ENCODE measurements at places on chromosomes 2 and 18. TPM values are rescaled to one million over a fixed set of nuclear protein-coding genes. Genes with fewer than 3 reads are reported as not detected.
A peak's percentile ranks its signal among the peaks of the same experiment; 100 is the strongest.

GRCh38 chr18:42113529-42114191 lies 158.6 kb downstream of the PIK3C3 start:
- H3K27ac ChIP-seq: no peak overlapping the region
- peaks cover 2% of the 10 kb centered on the region for H3K27me3 ChIP-seq
- H3K4me3 ChIP-seq: no peak overlapping the region
- no peaks in the 10 kb centered on the region for H3K4me1 ChIP-seq

DNA sequence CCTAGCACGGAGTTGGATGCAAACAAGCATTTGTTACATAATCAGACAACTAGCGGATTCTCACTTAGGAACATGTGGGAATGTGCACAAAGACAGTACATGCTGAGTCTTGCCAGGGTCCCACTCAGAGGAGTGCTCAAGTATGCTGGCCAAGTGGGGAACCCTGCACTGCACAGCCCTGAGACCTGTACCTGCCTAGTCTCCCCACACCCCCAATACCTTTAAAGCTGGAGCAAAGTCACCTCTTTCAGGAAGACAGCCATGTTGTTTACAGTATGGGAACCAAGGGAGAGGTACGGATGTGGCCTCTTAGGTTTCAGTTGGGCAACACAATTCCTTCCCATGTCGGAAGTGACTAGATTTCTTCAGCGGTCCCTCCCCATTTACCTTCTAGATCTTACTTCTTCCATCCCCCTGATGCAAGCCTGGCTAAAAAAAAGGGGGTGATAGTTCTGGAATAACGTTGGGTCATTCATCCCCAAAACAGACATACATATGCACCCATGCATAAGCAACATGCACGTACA lies 10.7 kb downstream of the CXCR1 start:
- DNase-seq: no peak
- H3K36me3 ChIP-seq: no peaks in the 10 kb centered on the region
- H3K4me3 ChIP-seq: no peak overlapping the region
- no peaks in the 10 kb centered on the region for H3K4me1 ChIP-seq

RETSAT gene
- total RNA-seq: 59.1 TPM

DNA sequence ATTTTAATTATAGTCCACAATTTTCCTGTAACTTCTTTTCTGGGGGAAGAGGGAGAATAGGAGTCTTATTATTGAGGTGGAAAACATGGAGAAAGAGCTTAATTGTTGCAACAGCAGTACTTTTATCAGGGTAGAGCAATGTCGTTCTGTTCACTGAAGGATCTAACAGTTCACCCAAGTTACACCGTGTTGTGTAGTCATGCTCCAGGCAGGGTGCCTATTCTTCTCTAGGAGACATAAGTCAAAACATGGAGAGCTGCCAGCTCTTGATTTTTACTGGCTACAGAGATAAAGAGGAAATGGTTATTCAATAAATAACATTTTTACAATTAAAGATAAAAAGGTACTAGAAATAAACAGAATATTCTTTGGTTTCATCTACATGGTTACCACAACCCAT lies 594.3 kb upstream of the NETO1 start:
- no peaks in the 10 kb centered on the region for H3K36me3 ChIP-seq
- no peaks in the 10 kb centered on the region for H3K27me3 ChIP-seq
- no peak overlapping the region for H3K27ac ChIP-seq
- DNase-seq: no peak

DNA sequence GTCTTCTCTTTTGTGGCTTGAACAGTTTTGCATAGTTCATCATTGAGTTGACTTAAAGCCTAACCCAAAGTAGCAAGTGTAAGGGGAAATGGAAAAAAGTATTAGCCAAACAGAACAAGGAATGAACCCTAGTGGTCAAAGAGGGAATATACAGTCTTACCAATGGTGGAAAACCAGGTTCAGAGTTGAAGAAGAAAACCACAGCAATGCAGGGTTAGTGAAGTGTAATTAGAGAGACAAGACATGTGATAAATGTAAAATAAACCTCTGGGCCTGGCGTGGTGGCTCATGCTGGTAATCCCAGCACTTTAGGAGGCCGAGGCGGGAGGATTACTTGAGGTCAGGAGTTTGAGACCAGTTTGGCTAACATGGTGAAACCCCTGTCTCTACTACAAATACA lies 2.4 kb downstream of the TTN start:
- H3K36me3 ChIP-seq: no peaks in the 10 kb centered on the region
- H3K27ac ChIP-seq: no peak overlapping the region
- H3K27me3 ChIP-seq: no peaks in the 10 kb centered on the region
- no peak overlapping the region for H3K4me3 ChIP-seq
- no peaks in the 10 kb centered on the region for H3K4me1 ChIP-seq

CXCR2 gene
- total RNA-seq: not detected

- H3K4me1 ChIP-seq: no peaks in the 10 kb centered on the region
- H3K4me3 ChIP-seq: no peak overlapping the region
- DNase-seq: no peak
These were observed 149.2 kb upstream of the NCKAP5 start for GRCh38 chr2:133717497-133717896.

MAP2 gene
- 61.2 TPM for total RNA-seq

DNA sequence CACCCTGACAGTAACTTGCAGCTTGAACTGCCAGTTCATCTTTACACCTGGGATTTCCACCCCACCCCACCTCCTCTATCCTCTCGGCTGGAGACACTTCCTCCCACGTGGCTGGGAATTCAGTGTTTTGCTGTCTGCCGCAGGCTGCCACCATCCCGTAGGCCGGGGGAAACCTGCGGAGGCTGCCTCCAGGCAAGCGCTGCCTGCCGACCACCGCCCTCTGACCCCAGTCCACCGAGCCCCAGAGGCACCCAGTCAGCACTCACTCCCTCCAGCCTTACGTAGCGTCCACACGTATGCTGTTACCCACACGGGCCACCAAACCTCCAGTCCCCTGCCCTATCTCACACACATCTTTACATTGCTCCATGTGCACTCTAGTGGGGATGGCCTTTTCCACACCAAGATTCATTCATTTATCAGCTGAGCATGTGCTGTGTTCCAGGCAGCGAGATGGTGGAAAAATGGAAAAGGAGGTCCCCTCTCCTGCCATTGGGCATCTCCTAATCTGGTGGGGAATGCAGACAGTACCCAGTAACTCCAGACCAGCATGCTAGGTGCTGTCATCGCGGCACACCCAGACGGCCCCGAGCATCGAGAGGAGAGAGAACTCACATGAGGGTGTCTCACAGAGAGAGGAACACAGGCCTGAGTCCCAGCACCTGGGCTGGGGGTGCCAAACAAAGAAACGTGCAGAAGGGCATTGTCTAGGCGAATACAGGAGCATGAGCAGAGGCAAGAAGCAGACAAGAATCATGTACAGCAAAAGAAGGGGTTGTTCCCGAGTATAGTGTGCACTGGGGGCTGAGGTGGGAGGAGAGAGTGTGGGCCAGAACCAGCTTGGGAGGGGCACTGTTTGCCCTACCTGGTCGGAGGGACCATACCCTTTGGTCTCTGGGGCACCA lies 166.9 kb downstream of the SMAD7 start:
- H3K4me1 ChIP-seq: peaks cover 22% of the 10 kb centered on the region
- no peaks in the 10 kb centered on the region for H3K36me3 ChIP-seq
- no peak overlapping the region for H3K27ac ChIP-seq
- no peaks in the 10 kb centered on the region for H3K27me3 ChIP-seq

SLC19A3 gene
- total RNA-seq: not detected

DNA sequence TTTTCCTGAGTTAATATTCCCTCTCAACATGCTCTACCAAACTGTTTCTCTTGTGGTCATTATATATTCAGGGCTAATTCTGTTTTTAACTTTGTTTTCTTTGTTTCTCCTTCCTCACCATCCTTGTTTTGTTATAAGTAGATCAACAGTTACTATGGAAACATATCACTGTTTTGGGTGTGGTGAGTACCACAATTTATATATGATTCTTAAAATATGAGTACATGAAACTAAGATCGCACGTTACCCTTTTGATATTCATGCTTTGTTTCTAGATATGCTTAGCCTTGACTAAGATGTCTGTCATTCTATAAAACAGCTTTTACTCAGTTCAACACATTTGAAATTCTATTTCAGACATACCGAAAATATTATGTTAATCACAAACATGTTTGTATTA lies 232.3 kb upstream of the ITGA4 start:
- H3K27me3 ChIP-seq: no peaks in the 10 kb centered on the region
- H3K4me3 ChIP-seq: no peak overlapping the region
- H3K4me1 ChIP-seq: no peaks in the 10 kb centered on the region
- no peak overlapping the region for H3K27ac ChIP-seq
- no peaks in the 10 kb centered on the region for H3K36me3 ChIP-seq

GRCh38 chr2:130726614-130727180 lies 2.2 kb upstream of the GPR148 start:
- peaks cover 8% of the 10 kb centered on the region for H3K4me1 ChIP-seq
- no peak overlapping the region for H3K27ac ChIP-seq
- H3K36me3 ChIP-seq: no peaks in the 10 kb centered on the region
- no peaks in the 10 kb centered on the region for H3K27me3 ChIP-seq

DPP4 gene
- total RNA-seq: 3.0 TPM

DNA sequence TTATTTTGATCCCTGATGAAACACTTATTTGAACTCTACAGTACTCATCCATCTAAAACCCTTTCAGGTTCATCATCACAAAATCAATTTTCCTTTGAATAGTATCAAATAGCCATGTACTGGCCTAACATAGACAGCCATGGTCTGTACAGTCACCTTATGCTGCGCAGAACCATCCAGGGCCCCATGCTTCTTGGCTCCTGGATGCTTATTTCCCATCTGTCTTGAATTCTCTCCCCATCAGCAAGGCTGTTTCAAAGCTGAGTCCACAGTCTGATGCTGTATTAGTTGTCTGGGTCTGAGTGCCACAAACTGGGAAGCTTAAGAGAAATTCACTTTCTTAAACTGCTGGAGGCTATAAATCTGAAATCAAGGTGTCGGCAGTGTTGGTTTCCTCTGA lies 290.2 kb downstream of the OSR1 start:
- no peak for DNase-seq
- no peaks in the 10 kb centered on the region for H3K27me3 ChIP-seq
- no peaks in the 10 kb centered on the region for H3K36me3 ChIP-seq
- no peak overlapping the region for H3K4me3 ChIP-seq

KCNG2 gene
- not detected for total RNA-seq

GRCh38 chr2:207692206-207693065 lies 19.0 kb upstream of the CCNYL1 start:
- H3K27ac ChIP-seq: no peak overlapping the region
- no peak overlapping the region for H3K4me3 ChIP-seq
- DNase-seq: peak; percentile 61
- no peaks in the 10 kb centered on the region for H3K36me3 ChIP-seq

HSPD1 gene
- total RNA-seq: 307 TPM

DNA sequence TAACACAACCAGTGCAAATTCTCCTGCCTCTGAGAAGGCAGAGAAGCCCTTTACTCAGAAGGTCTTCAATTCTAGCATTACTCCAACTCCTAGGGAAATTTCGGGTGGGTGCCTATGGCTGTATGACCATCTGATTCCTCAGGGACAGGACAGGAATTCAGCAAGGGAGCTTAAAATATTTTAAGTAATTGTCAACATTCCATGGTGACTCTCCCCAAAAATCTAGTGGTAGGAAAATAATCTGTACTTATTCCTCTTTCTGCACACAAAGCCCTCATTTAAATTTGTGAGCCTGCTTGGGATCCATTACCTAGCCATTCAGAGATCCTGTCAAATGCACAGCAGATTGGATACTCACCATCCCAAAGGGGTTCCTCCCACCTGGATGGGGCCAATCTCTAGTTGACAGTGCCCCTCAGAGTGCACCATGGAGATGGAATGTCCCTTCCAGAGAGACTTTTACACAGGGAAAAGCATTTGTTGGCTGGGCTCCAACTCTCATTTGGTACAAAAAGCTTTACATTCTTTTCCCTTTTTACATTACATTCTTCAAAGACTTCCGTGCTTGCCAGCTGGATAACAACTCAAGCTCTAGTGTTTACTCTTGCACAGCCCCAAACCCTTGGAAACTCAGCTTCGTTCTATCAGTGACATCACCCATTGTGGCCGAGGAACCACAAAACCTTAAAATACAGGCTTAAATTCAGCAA lies 3.1 kb upstream of the TMEM150A start:
- H3K4me1 ChIP-seq: peaks cover 30% of the 10 kb centered on the region
- H3K27ac ChIP-seq: peak overlapping the region; percentile 66
- DNase-seq: peak; percentile 83
- no peaks in the 10 kb centered on the region for H3K27me3 ChIP-seq

- H3K27me3 ChIP-seq: peaks cover 98% of the 10 kb centered on the region
- DNase-seq: peak; percentile 36
- peaks cover 11% of the 10 kb centered on the region for H3K4me1 ChIP-seq
- no peaks in the 10 kb centered on the region for H3K36me3 ChIP-seq
These were observed 3.2 kb downstream of the EMX1 start for GRCh38 chr2:72920318-72921087.

DNA sequence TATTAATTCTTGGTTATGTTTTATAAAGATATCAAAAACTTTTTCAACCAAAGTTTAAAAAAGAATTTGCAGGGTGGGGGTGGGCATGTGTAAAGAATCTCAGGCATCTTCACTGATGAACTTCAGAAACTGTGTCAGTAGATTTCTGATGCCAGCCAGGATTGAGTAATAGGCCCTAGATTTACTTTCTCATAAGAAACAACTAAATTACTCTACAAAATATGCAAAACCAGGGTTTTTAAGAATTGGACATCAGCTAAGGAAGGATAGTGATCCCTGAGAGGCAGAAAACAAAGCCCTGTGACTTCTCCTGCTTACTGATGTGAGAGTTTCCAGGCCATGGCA lies 11.9 kb upstream of the IL1R1 start:
- no peaks in the 10 kb centered on the region for H3K36me3 ChIP-seq
- H3K4me3 ChIP-seq: no peak overlapping the region
- H3K4me1 ChIP-seq: peaks cover 10% of the 10 kb centered on the region
- H3K27me3 ChIP-seq: no peaks in the 10 kb centered on the region

TMEM37 gene
- 2.9 TPM for total RNA-seq

CENPA gene
- total RNA-seq: 33.1 TPM

GPR35 gene
- 0.33 TPM for total RNA-seq

MYO3B gene
- total RNA-seq: not detected

GRCh38 chr18:74817576-74817975 lies 219.9 kb downstream of the ZNF407 start:
- no peak for DNase-seq
- H3K4me1 ChIP-seq: no peaks in the 10 kb centered on the region

TPO gene
- not detected for total RNA-seq

- H3K4me1 ChIP-seq: no peaks in the 10 kb centered on the region
- H3K36me3 ChIP-seq: no peaks in the 10 kb centered on the region
- DNase-seq: peak; percentile 18
- no peak overlapping the region for H3K4me3 ChIP-seq
These were observed 174.2 kb upstream of the TMEM200C start for GRCh38 chr18:6069539-6069938.

GRCh38 chr18:40413160-40413559 lies 1541.9 kb upstream of the PIK3C3 start:
- peak; percentile 69 for DNase-seq
- H3K4me3 ChIP-seq: no peak overlapping the region
- no peaks in the 10 kb centered on the region for H3K27me3 ChIP-seq
- no peak overlapping the region for H3K27ac ChIP-seq

PROKR1 gene
- not detected for total RNA-seq

DNA sequence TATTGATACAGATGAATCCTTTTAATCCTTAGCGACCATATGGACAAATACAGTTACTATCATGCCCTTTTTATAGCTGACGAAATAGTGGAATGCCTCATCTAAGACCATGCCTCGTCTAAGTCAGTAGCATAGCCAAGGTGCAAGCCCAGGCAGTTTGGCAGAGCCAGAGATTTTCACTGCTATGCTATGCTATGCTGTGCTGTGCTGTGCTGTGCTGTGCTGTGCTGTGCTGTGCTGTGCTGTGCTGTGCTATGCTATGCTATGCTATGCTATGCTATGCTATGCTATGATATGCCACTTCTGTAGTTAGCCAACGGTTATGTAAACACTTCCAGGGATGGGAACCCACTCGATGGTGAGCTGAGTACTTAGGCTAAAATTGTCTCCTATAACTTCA lies 91.6 kb upstream of the MAP4K3 start:
- H3K27ac ChIP-seq: no peak overlapping the region
- no peaks in the 10 kb centered on the region for H3K27me3 ChIP-seq
- no peak for DNase-seq
- peaks cover 18% of the 10 kb centered on the region for H3K4me1 ChIP-seq

OXER1 gene
- not detected for total RNA-seq

LMAN2L gene
- 18.2 TPM for total RNA-seq
